ENCODE measurements at places on chromosomes 12 and 14.

GRCh38 chr14:51449681-51450080 is 202.0 kb upstream of the FRMD6 start:
- DNase-seq, result no peak

DNA sequence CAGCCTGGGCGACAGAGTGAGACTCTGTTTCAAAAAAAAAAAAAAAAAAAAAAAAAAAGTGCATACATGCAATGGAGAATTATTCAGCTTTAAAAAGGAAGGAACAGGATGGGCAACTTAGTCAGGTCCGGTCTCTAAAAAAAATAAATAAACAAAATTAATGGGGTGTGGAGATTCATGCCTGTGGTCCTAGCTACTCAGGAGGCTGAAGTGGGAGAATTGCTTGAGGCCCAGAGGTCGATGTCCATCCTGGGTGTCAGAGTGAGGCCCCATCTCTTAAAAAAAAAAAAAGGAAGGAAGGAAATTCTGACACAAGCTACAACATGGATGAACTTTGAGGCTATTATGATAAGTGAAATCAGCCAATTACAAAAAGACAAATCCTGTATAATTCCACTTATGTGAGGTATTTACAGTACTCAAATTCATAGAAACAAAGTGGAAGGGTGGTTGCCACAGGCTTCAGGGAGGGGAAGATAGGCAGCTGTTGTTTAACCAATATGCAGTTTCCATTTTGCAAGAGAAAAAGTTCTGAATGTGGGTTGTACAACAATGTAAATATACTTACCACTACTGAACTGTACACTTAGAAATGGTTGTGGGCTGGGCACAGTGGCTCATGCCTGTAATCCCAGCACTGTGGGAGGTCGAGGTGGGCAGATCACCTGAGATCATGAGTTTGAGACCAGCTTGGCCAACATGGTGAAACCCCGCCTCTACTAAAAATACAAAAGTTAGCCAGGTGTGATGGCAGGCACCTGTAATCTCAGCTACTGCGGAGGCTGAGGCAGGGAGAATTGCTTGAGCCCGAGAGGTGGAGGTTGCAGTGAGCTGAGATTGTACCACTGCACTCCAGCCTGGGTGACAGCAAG is 12.3 kb upstream of the APOF start:
- no peak for DNase-seq

GRCh38 chr12:50595667-50596066 is 90.9 kb downstream of the DIP2B start:
- DNase-seq, result no peak

GRCh38 chr12:27780612-27781408 is 774 bp upstream of the MANSC4 start:
- DNase-seq, result peak; percentile 60

Measured in fibroblast of the aortic adventitia (primary cell).